Right renal pelvis (tissue), 4 donors: ENCODE measurements at places on chromosomes 13 and 19.

GRCh38 chr13:40789275-40790153 is at the start of gene SLC25A15:
SLC25A15 (plus strand) TSS chr13:40789611; CDS start chr13:40793227, 3,616 bp downstream.
- peak; percentile 59 for DNase-seq

DNA sequence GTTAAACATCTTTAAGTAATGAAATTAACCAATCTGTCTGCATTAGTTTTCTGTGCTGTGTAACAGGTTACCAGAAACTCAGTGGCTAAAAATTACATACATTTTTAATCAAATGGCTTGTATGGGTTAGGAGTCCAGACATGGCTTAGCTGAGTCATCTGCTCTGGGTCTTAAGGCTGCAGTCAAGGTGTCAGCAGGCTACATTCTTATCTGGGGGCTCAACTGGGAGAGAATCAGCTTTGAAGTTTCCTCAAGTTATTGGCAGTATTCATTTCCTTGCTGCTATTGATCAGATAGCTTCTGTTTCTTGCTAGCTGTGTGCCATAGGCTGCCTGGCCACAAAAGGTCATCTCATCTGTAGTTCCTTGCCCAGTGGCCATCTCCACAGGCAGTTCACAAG is 1163.0 kb downstream of the DIAPH3 start:
- no peak for DNase-seq

GRCh38 chr13:100754459-100754858 is 79.9 kb upstream of the TMTC4 start:
- DNase-seq = no peak

DNA sequence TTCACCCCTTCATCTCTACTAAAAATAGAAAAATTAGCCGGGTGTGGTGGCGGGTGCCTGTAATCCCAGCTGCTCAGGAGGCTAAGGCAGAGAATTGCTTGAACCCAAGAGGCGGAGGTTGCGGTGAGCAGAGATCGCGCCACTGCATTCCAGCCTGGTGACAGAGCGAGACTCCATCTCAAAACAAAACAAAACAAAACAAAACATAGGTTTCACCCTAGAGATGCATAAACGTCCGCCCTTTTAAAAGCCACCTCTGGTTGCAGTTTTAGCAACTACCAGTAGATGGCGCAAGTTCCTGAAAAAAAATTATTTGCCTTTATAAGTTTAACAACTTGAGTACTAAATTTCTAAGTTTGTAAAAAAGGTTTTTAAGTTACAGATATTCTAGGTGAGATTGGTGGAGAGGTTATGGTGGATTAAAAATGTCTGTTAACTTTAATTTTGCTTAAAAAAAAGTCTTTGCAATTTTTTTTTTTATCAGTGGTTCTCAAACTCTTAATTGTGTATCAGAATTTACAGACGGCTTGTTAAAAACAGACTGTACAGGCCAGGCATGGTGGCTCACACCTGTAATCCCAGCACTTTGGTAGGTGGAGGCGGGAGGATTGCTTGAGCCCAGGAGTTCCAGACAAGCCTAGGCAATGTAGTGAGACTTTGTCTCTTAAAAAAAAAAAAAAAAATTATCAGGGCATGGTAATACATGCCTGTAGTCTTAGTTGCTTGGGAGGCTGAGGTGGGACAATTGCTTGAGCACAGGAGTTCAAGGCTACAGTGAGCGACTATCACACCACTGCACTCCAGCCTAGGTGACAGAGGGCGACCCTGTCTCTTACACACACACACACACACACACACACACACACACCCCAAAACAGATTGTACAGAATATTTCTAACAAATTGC is 42.1 kb downstream of the NAA16 start:
- peak; percentile 35 for DNase-seq

DNA sequence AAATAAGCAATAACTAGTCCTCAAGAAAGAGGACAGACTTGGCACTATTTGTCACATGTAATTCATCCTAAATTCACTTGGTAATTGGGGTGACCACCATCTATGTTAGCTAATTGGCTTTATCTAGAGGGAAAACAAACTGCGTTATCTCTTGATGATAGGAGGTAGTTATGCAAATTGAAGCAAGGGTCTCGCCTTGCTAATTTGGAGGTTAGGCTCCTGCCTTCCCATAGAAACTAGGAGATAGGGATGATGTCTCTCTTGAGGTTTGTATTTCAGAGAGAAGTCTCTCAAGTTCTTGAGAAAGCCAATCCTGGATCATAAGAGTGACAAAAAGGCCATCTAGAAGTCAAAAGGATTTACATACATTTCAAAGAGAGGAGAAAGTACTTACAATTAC is 179.9 kb downstream of the SLITRK6 start:
- no peak for DNase-seq
